ENCODE measurements at places on chromosomes 4 and X.

DNA sequence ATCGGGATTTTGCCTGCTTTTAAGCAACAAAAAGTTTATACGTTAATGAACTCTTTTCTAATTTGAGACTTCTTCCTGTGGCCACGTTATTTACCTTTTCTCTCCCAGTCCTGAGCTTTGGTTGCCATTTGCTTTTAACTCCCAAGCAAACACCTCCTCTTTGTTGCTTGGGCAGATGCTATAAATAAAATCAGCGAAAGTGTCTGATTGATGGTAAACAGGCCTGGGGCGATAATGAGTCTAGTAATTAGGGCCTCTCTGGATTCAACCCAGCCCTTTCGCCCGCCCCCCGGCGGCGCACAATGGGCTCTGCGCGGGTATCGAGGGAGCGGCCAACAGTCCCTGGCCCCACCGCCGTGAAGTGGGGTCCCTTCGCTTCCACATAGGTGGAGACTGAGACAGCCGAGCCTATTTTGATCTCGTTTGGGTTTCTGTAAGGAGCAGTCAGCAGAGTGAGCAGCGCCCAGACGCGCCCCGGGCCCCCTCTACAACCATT is 790 bp downstream of the CLGN start:
- peak; percentile 46 for DNase-seq

DNA sequence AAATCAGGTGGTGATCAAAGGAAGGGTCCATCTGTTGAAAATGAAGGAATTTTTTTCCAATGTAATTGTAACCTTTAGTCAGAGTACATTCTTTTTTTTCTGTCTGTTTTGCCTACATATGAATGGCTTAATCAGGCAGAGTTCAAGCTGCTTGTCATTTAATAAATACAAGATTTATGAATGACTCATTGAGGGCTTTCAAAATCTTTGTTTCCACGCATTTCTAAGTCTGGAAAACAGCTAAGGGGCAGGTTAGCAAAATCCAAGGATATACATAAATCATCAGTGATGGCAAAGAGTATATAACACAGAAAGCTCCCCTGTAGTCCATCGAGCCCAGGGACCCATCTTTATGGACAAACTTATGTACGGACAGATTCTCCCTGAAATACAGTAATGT is 1.8 kb downstream of the CA5B start:
- DNase-seq, result no peak

GRCh38 chr4:165351359-165352130 is 24.1 kb downstream of the MSMO1 start:
- no peak for DNase-seq

DNA sequence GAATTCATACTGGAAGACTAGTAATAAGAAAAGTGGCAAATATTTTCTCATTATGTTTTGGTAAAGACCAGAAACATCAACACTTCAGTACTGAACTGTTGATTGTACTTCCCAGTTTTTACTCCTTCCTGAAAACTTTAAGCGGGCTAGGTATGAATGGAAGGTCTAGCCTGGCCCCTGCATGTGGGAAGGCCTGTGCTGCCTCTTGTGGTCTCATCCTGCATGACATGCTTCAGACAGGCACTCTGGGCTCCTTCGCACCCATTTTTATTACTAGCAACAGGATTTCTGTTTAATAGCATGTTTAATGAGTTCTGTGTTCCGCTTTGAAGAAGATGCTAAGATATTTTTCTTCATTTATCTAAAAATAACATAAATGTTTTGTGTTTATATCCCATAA is 279.1 kb downstream of the ANK2 start:
- peak; percentile 23 for DNase-seq

DNA sequence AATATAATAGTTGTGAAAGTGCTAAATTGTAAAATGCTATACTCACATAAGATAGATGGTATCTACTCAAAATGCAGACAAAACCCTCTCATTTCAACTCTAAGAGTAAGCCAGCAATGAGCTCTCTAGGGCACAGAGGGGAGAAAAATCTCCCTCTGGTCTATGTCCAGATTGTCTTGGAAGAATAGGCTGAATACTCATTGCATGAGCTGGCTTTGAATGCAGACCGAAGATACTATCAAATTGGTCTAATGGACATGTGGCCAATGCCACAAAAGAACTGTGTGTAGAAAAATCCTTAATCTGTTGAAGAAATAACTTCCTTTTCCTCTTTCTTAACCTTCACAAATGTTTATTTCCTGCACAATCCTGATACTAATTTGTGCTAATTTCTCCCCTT is 3.5 kb downstream of the ZXDA start:
- no peak for DNase-seq

GRCh38 chrX:153926858-153927671 is 1.0 kb upstream of the ARHGAP4 start:
- DNase-seq, result peak; percentile 36

All from urothelium cell line (cell line).